ENCODE measurements at places on chromosomes 7 and 10. TPM values are rescaled to one million over a fixed set of nuclear protein-coding genes. Genes with fewer than 3 reads are reported as not detected.

GRCh38 chr7:17590221-17590620 lies 291.8 kb downstream of the AHR start:
- DNase-seq: no peak

GRCh38 chr10:101138788-101139420 lies 7.8 kb downstream of the TLX1 start:
- no peak for DNase-seq

DNA sequence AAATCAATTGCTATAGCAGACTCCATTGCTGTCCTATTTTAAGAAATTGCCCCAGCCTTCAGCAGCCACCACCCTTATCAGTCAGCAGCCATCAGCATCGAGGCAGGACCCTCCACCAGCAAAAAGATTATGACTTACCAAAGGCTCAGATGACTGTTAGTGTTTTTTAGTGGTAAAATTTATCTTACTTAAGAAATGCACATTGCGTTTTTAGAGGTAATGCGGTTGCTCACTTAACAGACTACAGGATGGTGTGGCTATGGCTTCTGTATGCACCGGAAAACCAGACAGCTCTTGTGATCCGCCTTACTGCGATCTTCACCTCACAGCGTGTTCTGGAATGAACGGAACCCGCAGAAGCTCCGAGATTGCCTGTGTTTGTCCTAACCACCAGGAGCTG lies 58.1 kb downstream of the WDR37 start:
- no peak for DNase-seq

Gene MOGAT3
- 0.15 TPM for total RNA-seq

DNA sequence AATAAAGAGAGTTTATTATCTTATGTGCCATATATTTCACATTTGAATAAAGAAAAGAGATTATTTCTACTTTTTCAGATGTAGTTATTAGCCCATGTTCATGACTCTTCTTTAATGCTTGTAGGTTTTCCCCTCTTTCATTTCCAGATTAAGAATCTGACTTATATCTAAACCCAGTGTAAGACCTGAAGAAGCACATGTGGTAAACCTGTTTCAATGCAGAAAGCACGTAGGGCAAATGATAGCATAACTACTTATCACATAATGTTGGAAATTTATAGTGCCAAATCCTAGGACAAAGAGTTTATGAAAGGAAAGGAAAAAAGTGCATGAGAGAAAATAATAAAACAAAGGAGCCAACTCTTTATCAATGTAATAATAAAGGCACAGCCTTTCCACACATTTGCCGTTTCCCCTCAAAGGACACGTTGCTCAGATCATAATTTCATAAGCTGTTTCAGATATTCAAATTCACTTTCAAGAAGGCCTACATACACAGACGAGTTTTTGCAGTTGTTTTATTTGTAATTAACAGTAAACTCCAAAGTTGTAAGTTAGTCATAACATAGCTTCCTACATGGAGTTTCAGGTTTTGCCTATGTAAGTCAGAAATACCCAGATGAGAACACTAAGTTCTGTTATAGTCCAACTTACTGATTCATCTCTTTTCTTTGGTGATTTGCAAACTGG lies 88.8 kb upstream of the MDFIC start:
- DNase-seq: no peak

Gene DGKI
- 0.77 TPM for total RNA-seq

GRCh38 chr7:1401011-1401410 lies 58.3 kb downstream of the MICALL2 start:
- DNase-seq: no peak

GRCh38 chr7:87116315-87116714 lies 35.9 kb upstream of the DMTF1 start:
- no peak for DNase-seq

Gene PITRM1
- total RNA-seq: 27.8 TPM

Gene SPDYE1
- total RNA-seq: not detected

Gene FAM13C
- 0.39 TPM for total RNA-seq

DNA sequence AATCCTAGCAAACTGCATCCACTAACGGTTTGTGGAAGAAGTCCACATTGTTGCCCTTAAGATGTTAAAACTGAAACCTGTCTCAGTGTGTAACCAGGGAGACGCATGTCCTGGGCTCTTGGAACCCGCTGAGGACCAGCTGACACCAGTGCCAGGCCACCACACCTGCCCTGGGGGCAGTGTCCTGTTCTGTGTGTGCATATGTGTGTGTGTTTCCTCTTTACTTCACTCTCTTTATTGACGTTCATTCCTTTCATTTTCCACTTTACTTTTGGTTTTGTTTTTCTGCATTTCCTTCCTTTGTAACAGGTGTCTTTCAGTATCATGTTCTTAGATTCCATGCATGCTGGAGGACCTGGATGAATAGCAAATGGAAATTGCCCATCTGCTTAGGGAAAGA lies 83.8 kb downstream of the TEX36 start:
- no peak for DNase-seq

Gene SYT15
- total RNA-seq: 0.59 TPM

Gene ZNF467
- 0.31 TPM for total RNA-seq

GRCh38 chr10:79348640-79348988 lies 1.3 kb downstream of the PPIF start:
- DNase-seq: no peak
